ENCODE measurements at places on chromosomes 2 and 18.

GRCh38 chr2:27492557-27492956 lies 2.4 kb downstream of the FNDC4 start:
- no peak for DNase-seq

GRCh38 chr2:30194421-30194820 lies 36.9 kb upstream of the LBH start:
- no peak for DNase-seq

GRCh38 chr2:122031544-122032263 lies 276.3 kb downstream of the TSN start:
- no peak for DNase-seq

DNA sequence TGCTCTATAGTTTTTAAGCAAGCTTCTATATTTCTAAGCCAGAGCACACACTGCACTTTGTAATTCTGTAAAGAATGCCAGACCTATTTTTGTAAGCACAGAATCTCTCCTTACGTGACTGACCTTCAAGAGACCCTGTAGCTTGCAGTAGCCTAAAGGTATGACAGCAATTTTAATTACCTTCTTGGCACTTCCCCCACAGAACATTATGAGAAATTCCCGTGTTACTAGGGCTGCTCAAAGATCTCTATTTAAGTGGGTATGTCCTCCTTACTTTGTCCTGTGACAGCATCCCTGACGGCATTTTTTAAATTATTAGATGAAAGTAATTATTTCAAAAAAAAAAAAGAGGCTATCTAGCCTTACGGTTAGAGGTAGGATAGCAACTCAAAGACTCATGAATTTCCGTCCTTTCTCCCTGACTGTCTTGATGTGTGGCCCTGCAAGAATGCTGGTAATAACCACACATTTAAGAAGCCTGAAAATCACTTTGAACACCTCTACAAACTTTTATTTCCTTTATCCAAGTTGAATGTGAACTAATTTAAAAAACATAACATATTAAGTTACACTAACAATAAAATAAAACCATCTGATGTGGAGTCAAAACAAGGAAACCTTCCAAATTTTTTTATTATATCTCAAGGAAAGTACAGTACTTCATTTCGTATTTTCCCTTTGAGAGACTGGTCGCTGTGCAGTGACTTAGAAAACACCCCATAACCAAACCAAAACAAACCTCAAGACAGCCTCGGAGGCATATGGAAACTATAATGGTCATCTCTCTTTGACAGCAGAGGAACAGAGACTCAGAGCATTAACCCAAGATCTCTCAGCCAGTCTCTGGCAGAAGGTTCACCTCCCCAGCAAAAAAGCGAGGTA lies 54.9 kb downstream of the THUMPD2 start:
- no peak for DNase-seq

DNA sequence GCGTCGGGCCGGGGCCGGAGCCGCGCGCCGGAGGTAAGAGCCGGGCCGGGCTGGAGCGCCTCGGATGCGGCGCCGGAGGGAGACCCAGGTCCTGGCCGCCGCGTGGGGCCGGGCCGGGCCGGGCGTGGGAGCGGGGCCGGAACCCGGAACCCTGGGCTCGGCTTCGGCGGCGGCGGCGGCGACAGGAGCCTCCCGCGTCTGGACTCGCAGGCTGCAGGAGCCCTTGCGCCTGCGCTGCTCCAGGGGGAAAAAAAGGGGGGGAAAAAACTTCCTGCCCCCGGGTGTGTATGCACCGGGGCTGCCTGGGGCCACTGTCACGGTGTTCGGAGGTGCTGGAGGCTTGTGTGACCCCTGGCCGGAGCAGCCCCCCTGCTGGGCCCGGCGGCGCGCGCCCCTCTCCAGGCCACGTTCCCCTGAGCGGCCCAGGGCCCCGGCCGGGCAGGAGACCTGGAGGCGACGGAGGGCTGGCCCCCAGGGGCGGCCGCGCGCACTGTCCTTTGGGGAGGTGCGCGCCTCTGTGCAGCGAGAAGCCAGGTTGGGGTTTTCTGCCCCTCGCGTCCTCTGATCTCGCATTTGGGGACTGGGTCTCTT lies 864 bp downstream of the KLHL29 start:
- no peak for DNase-seq

- DNase-seq = no peak
Observed at GRCh38 chr2:198173242-198173641, 368.8 kb downstream of the PLCL1 start.

DNA sequence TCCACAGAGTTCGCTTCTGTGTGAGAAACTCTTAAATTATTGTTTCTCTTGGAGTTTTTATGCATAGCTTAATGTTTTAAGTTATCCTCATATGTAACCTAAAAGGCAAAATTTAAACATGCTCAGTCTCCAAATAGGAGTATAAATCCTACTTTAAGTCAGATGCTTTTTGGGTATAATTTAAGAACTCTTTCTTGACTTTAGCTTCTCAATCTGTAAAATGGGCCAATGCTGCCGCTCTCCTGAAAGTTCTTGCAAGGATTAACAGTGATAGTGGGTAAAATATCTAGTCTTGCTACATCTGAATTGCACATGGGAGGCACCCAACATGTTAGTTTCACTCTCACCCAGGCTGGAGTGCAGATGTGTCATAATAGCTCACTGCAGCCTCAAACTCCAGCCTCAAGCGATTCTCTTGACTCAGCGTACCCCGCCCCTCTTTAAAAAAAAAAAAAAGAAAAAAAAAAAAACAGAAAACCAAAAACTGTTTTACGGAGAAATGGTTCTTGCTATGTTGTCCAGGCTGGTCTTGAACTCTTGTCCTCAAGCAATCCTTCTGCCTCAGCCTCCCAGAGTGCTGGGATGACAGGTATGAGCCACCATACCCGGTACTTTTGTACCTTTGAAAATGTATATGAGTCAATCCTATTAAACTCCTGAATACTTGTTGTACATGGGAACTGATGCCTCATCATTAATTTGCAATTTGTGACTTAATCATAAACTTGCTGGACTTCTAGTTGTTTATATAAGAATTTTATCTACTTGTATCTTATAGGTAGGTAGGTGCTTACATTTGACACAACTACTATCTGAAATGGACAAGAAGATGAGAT lies 1.8 kb downstream of the FBXO48 start:
- no peak for DNase-seq

Data from thoracic aorta (tissue), 2 donors.